Activated T-helper 1 cell treated with anti-CD3 and anti-CD28 coated beads, Interleukin-12 subunit alpha, Interleukin-12 subunit beta, Interleukin-2, Interleukin-4 antibody, amounts not matched to agents 30 ng/mL and 10 ng/mL and 1 ng/mL, durations not matched to agents 14 hours and 24 hours and 36 hours (primary cell): ENCODE measurements at places on chromosomes 12 and 14. TPM values are rescaled to one million over a fixed set of nuclear protein-coding genes. Genes with fewer than 3 reads are reported as not detected.

Gene SBNO1
- total RNA-seq: 51.6 and 52.8 TPM in 2 replicates

GRCh38 chr14:20606190-20606901 is 15.2 kb upstream of the RNASE12 start:
- H3K4me3 ChIP-seq: no peak overlapping the region
- no peaks in the 10 kb centered on the region for H3K27me3 ChIP-seq

GRCh38 chr14:32934073-32934880 is 4.4 kb upstream of the NPAS3 start:
- peaks cover 17% of the 10 kb centered on the region for H3K4me1 ChIP-seq
- H3K36me3 ChIP-seq: peaks cover 2% of the 10 kb centered on the region
- H3K27ac ChIP-seq: no peak overlapping the region
- H3K4me3 ChIP-seq: no peak overlapping the region
- DNase-seq: no peak

DNA sequence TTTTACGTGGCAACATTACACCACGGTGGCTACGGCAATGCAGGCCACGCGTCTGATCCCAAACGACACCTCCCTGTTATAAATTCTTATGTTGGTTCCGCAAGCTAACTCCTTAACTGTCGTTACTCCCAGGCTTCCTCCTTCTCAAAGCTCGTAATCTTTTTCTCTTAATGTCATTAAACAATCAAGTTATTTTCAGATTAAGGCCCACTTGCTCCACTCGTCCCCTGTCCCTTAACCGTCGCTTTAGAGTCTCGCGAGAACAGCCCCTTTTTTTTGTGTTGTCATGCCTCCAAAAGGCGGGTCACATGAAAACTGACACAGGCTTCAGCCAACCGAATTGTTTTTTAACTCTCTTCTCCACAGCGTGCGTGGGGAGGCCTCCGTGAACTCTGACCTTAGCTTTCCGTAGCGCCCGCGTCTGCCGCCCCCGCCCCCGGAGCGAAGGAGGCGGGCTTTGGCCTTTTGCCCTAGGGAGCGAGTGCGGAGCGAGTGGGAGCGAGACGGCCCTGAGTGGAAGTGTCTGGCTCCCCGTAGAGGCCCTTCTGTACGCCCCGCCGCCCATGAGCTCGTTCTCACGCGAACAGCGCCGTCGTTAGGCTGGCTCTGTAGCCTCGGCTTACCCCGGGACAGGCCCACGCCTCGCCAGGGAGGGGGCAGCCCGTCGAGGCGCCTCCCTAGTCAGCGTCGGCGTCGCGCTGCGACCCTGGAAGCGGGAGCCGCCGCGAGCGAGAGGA is at the start of gene CAND1:
CAND1 (plus strand) TSS at position 463 of the 737 bp plus-strand sequence. CDS start 360 bp downstream, outside the sequence.
- peak within 1 kb of the TSS; percentile 99 for H3K27ac ChIP-seq
- peak; percentile 94 for DNase-seq
- peaks cover 39% of the 10 kb centered on the region for H3K4me1 ChIP-seq
- peaks cover 10% of the 10 kb centered on the region for H3K36me3 ChIP-seq

Gene KSR2
- 0.02 and 0.08 TPM in 2 replicates for total RNA-seq

GRCh38 chr12:54294152-54294952 is 6.5 kb downstream of the NFE2 start:
- peaks cover 16% of the 10 kb centered on the region for H3K27me3 ChIP-seq
- peak; percentile 46 for DNase-seq
- H3K36me3 ChIP-seq: no peaks in the 10 kb centered on the region
- no peak overlapping the region for H3K27ac ChIP-seq
- H3K4me3 ChIP-seq: no peak overlapping the region

GRCh38 chr12:4960030-4960429 is 50.3 kb downstream of the KCNA1 start:
- no peak overlapping the region for H3K4me3 ChIP-seq
- H3K4me1 ChIP-seq: no peaks in the 10 kb centered on the region
- H3K27me3 ChIP-seq: peaks cover 9% of the 10 kb centered on the region
- H3K27ac ChIP-seq: no peak overlapping the region
- no peak for DNase-seq
- no peaks in the 10 kb centered on the region for H3K36me3 ChIP-seq

Gene LMBR1L
- total RNA-seq: 50.4 and 52.5 TPM in 2 replicates

GRCh38 chr12:113862590-113863454 is 103.3 kb downstream of the RBM19 start:
- no peak for DNase-seq
- H3K4me1 ChIP-seq: peaks cover 12% of the 10 kb centered on the region
- H3K27ac ChIP-seq: no peak overlapping the region
- H3K27me3 ChIP-seq: no peaks in the 10 kb centered on the region

- peaks cover 12% of the 10 kb centered on the region for H3K4me1 ChIP-seq
- no peaks in the 10 kb centered on the region for H3K36me3 ChIP-seq
- H3K27ac ChIP-seq: peak overlapping the region; percentile 20
- peaks cover 25% of the 10 kb centered on the region for H3K27me3 ChIP-seq
- no peak overlapping the region for H3K4me3 ChIP-seq
Measured at GRCh38 chr14:105193916-105194782, 13.0 kb upstream of the NUDT14 start.

Gene LRFN5
- total RNA-seq: not detected in 2 replicates

- DNase-seq: no peak
- peaks cover 66% of the 10 kb centered on the region for H3K36me3 ChIP-seq
- peaks cover 89% of the 10 kb centered on the region for H3K4me1 ChIP-seq
Measured at GRCh38 chr14:100088226-100088625, 23.0 kb downstream of the EVL start.

DNA sequence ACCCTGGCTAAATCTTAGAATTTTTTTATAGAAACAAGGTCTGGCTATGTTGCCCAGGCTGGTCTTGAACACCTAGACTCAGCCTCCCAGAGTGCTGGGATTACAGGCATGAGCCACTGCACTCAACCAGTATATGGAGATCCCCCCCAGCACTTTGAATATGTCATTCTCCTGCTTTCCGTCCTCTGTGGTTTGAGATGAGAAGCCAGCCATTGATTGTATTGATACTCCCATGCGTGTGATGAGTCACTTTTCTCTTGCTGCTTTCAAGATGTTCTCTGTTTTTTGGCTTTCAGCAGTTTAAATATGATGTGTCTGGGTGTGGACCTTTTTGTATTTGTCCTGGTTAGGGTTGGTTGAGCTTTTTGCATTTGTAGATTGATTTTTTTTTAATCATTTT is 75.2 kb upstream of the DNM1L start:
- peak overlapping the region; percentile 65 for H3K27ac ChIP-seq
- DNase-seq: peak; percentile 56
- H3K27me3 ChIP-seq: no peaks in the 10 kb centered on the region
- peaks cover 18% of the 10 kb centered on the region for H3K4me1 ChIP-seq

DNA sequence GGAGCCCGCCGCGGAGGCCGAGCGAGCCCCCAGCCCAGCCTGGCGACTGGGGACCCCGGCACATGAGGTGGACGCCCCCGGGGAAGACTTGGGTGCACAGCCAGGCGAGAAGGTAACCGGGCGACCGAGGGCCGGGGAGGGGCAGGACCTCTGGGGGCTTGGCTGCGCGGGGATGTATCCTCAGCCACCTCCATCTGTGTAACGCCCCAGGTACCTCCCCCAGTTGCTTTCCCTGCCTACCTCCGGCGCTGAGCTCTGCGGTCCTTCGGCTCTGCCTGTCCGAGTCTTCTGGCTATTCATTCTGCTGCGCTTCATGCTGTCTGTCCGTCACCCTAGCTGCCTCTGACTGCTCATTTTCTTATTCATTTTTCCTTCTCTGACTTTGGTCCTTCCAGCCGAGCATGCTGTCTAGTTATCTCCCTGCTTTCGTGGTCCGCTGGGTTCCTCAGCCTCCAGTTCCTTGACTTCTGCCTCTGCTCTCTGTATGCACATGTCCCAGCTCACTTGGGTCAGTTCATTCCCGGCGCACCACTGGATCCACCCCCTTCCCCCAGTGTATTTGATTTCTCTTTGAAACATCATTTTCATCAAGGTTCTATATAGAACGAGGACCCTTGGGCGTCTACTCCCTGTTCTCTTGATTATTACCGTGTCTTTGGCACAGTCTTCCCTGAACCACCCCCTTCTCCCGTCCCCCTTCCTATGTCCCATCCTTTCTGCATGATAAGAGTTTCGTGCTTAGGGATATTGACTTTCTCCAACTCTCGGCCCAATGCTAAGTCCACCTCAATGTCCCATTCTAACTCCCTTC is 612 bp downstream of the PHC1 start:
- H3K27me3 ChIP-seq: peaks cover 21% of the 10 kb centered on the region
- DNase-seq: peak; percentile 56
- H3K36me3 ChIP-seq: no peaks in the 10 kb centered on the region
- H3K4me3 ChIP-seq: no peak overlapping the region

DNA sequence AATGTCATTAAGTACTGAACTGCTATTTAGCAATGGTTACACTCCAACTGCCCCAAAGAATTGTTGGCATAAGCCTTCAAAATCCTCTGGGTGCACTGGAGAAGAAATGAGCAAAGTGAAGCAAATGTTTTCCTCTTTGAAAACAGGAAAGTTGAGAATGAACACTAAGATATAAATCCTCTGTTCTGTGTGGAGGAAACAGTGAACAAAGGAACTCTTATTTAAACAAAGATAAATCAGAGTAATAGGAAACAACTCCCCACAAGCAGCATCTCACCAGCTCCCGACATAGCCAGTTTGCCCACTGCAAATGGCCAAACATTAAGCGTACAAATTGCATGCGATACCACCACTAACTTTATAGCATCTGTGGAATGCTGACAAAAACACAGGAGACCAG is 54.0 kb downstream of the BCAT1 start:
- H3K4me1 ChIP-seq: peaks cover 18% of the 10 kb centered on the region
- no peak for DNase-seq
- no peak overlapping the region for H3K27ac ChIP-seq

DNA sequence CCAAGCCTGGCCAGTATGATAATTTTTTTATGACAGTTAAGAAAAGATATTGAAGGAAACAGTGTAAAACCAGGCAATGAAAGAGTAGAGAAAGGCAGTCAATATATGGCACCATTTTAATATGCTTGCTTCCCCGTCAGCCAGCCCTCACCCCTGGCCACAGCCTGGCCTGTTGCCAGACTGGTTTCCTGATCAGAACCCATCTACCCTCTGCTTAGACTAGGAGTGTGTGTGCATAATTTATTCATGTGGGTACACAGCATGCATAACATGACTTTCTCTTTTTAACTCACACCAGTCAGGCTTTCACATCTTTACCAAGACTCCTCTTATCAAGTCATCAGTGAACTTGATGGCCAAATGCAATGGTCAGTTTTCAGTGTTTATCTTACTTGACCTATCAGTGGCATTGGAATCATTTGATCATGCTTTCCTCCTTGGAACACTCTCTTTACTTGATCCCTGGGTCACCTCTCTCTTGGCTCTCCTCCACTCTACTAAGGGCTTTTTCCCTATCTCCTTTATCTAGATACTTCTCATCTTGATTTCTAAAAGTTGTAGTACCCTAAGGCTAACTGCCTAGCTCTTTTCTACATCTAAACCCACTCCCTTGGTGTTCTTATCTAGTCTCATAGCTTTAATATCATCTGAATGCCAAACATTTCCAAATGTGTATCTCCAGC is 10.0 kb upstream of the GPR19 start:
- peaks cover 8% of the 10 kb centered on the region for H3K36me3 ChIP-seq
- peaks cover 23% of the 10 kb centered on the region for H3K4me1 ChIP-seq
- DNase-seq: no peak

- H3K4me3 ChIP-seq: no peak overlapping the region
- H3K27me3 ChIP-seq: no peaks in the 10 kb centered on the region
- no peak overlapping the region for H3K27ac ChIP-seq
- peaks cover 21% of the 10 kb centered on the region for H3K36me3 ChIP-seq
- H3K4me1 ChIP-seq: peaks cover 55% of the 10 kb centered on the region
- DNase-seq: no peak
Measured at GRCh38 chr14:64918216-64918615, 4.0 kb downstream of the CHURC1 start.

Gene TAS2R46
- 1.9 and 2.0 TPM in 2 replicates for total RNA-seq

Gene COX8C
- not detected in 2 replicates for total RNA-seq

Gene ARHGEF25
- total RNA-seq: 0.60 and 1.5 TPM in 2 replicates

- no peak for DNase-seq
- peaks cover 52% of the 10 kb centered on the region for H3K36me3 ChIP-seq
- H3K27me3 ChIP-seq: no peaks in the 10 kb centered on the region
- H3K4me3 ChIP-seq: no peak overlapping the region
- no peak overlapping the region for H3K27ac ChIP-seq
Measured at GRCh38 chr14:90406384-90406798, 9.6 kb downstream of the CALM1 start.

- peak overlapping the region; percentile 99 for H3K27ac ChIP-seq
- DNase-seq: peak; percentile 60
- peaks cover 26% of the 10 kb centered on the region for H3K36me3 ChIP-seq
- H3K27me3 ChIP-seq: peaks cover 7% of the 10 kb centered on the region
- peaks cover 75% of the 10 kb centered on the region for H3K4me1 ChIP-seq
- H3K4me3 ChIP-seq: peak overlapping the region; percentile 91
Measured at GRCh38 chr12:103928682-103929045, 1.5 kb upstream of the HSP90B1 start.

Gene AICDA
- total RNA-seq: not detected in 2 replicates

GRCh38 chr14:50615056-50615455 is 53.0 kb downstream of the SAV1 start:
- no peaks in the 10 kb centered on the region for H3K36me3 ChIP-seq
- DNase-seq: no peak
- H3K27me3 ChIP-seq: peaks cover 10% of the 10 kb centered on the region
- H3K4me1 ChIP-seq: no peaks in the 10 kb centered on the region
- no peak overlapping the region for H3K4me3 ChIP-seq

Gene OR4E2
- total RNA-seq: not detected in 2 replicates

Gene TMEM30B
- total RNA-seq: 0.26 and 0.56 TPM in 2 replicates

DNA sequence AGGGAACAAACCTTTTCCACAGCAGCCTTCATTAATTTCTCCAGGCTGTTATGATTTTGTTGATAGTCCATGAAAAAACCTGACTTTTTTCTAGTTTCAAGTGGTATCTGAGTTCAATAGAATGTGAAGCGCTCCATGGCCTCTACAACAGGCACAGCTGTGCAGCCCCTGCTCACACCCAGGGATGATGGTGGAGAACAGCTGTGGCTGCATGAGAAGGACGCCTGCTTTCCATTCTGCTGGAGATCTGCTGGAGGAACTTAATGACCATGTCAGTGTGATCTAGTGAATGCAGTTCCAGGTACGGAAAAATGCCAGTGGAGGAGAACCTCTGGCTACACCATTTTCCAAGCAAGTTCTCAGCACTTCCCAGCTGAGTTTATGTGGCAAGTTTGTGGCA is 80.6 kb downstream of the PIWIL1 start:
- no peaks in the 10 kb centered on the region for H3K4me1 ChIP-seq
- no peak for DNase-seq
- no peaks in the 10 kb centered on the region for H3K27me3 ChIP-seq
- no peak overlapping the region for H3K27ac ChIP-seq
- H3K4me3 ChIP-seq: no peak overlapping the region
- H3K36me3 ChIP-seq: no peaks in the 10 kb centered on the region

Gene SYNDIG1L
- total RNA-seq: not detected in 2 replicates

GRCh38 chr12:52918351-52918750 is 13.5 kb upstream of the KRT8 start:
- H3K27ac ChIP-seq: no peak overlapping the region
- no peak overlapping the region for H3K4me3 ChIP-seq
- no peaks in the 10 kb centered on the region for H3K4me1 ChIP-seq
- H3K36me3 ChIP-seq: no peaks in the 10 kb centered on the region
- peaks cover 2% of the 10 kb centered on the region for H3K27me3 ChIP-seq
- DNase-seq: no peak

Gene SPRING1
- 31.0 and 39.0 TPM in 2 replicates for total RNA-seq

GRCh38 chr12:9906873-9907272 is 25.3 kb downstream of the CLEC2A start:
- H3K4me1 ChIP-seq: peaks cover 23% of the 10 kb centered on the region
- peaks cover 2% of the 10 kb centered on the region for H3K27me3 ChIP-seq
- peaks cover 13% of the 10 kb centered on the region for H3K36me3 ChIP-seq
- DNase-seq: peak; percentile 23
- peak overlapping the region; percentile 28 for H3K4me3 ChIP-seq
